Thoracic aorta (tissue), 2 donors: ENCODE measurements at places on chromosomes 4 and X. TPM values are rescaled to one million over a fixed set of nuclear protein-coding genes. Genes with fewer than 3 reads are reported as not detected.

IL2 gene
- not detected for total RNA-seq

MYOZ2 gene
- 11.0 TPM for total RNA-seq

NLRP2B gene
- total RNA-seq, result 0.14 TPM

XG gene
- total RNA-seq, result 29.6 TPM

TRPC3 gene
- total RNA-seq, result 0.78 TPM

AVPR2 gene
- total RNA-seq, result not detected

DMRTC1 gene
- total RNA-seq, result not detected

DDX53 gene
- total RNA-seq, result not detected

GAGE1 gene
- total RNA-seq, result not detected

SOWAHD gene
- not detected for total RNA-seq

SFRP2 gene
- 70.4 TPM for total RNA-seq

WNK3 gene
- total RNA-seq, result 2.8 TPM

LANCL3 gene
- 0.95 TPM for total RNA-seq

VCX3B gene
- total RNA-seq, result not detected

SUPT20HL2 gene
- total RNA-seq, result not detected

VSIG1 gene
- 0.54 TPM for total RNA-seq

TSPYL2 gene
- 117 TPM for total RNA-seq

PAGE5 gene
- total RNA-seq, result not detected

SMIM14 gene
- 58.1 TPM for total RNA-seq

ARL9 gene
- not detected for total RNA-seq

SLITRK2 gene
- total RNA-seq, result 0.14 TPM

FAM13A gene
- total RNA-seq, result 27.3 TPM

RAB40AL gene
- 1.4 TPM for total RNA-seq

WDR19 gene
- total RNA-seq, result 66.0 TPM

CNKSR2 gene
- total RNA-seq, result 10.4 TPM

PRICKLE3 gene
- total RNA-seq, result 21.4 TPM

FGF5 gene
- total RNA-seq, result not detected

SATL1 gene
- total RNA-seq, result not detected
